H1 (cell line): ENCODE measurements at places on chromosomes 1 and 21. TPM values are rescaled to one million over a fixed set of nuclear protein-coding genes. Genes with fewer than 3 reads are reported as not detected.

GRCh38 chr1:46081206-46081605 is 51.2 kb downstream of the PIK3R3 start:
- H3K36me3 ChIP-seq: no peaks in the 10 kb centered on the region
- no peak for DNase-seq
- no peak overlapping the region for H3K27ac ChIP-seq
- no peak overlapping the region for H3K4me3 ChIP-seq
- no peaks in the 10 kb centered on the region for H3K27me3 ChIP-seq

- H3K36me3 ChIP-seq: no peaks in the 10 kb centered on the region; the same call in 1 of the 2 replicates
- no peak overlapping the region for H3K27ac ChIP-seq
- DNase-seq: no peak
Measured at GRCh38 chr21:37204580-37204979, 62.6 kb downstream of the VPS26C start.

- H3K4me1 ChIP-seq: peaks cover 10% of the 10 kb centered on the region
- no peaks in the 10 kb centered on the region for H3K36me3 ChIP-seq
- H3K27me3 ChIP-seq: no peaks in the 10 kb centered on the region
- DNase-seq: no peak
- no peak overlapping the region for H3K27ac ChIP-seq
Measured at GRCh38 chr1:180917306-180918065, 4.8 kb downstream of the KIAA1614 start.

DNA sequence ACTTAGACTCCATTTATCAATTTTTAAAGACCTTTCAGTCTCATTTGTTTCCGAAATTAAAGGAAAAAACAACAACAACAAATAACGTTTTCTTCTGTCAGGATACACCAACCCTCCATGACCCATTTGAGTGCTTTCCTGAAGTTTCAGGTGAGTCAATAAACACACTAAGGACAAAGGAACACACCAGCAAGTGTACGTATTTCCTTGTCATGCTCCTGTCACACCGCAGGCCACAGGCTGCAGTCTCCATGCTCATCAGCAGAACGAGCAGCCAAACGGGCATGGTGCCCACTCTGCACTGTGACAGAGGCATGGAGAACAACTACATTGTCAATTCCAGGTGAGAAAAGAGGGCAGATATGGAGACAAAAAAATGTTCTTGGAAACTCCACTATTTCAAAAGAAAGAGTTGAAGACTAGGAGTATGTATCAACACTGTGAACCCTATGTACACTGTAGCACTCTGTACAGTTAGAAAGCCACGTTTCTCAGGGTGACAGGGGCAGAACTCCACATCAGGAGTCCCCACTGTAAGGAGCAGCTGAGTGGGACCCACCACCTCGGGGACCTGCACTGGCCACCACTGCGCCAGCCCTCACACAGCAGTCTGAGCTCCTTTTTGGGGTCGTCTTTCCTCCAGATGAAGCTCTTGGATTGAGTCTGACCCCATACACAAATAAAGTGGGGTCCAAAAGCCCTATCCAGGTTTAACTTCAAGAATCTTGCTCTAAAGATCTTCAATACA is 2.6 kb downstream of the PTTG1IP start:
- peaks cover 19% of the 10 kb centered on the region for H3K4me1 ChIP-seq
- no peak overlapping the region for H3K27ac ChIP-seq
- no peak for DNase-seq
- H3K27me3 ChIP-seq: peaks cover 18% of the 10 kb centered on the region; the same call in 1 of the 2 replicates
- no peak overlapping the region for H3K4me3 ChIP-seq

DNA sequence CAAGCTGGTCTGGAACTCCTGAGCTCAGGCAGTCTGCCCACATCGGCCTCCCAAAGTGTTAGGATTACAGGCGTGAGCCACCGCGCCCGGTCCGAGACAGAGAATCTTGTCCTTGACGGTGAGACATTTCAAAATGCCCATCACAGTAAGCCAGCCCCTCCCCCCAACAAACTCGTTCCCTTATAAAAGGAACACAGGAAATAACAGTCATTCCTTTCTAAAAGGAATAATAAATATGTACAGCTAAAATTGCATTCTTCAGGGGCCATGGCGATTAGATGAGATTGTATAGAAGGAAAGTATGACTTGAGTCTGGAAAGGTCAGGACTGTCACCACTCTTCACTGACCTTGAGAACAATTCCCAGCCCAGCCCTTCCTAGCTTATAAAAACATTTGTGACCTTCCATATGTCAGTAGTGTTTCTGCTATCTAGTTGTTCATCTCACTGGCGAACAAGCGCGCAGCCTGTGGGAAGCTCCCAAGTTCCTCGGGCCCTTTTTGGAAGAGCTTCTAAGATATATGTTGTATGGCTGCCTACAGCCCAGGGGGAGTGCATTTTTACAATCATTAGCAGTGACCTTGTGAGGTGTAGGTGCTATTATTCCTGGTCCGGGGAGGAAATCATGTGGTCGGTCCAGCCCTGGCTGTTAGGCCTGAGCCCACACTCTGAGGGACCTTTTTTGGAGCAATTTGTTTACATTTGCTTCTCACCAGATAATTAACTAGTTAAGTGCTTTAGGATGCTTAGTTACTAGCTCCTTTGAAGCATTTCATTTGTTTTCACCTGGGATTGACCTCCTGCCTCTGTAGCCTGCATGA is 8.7 kb downstream of the SZRD1 start:
- H3K4me1 ChIP-seq: peaks cover 2% of the 10 kb centered on the region
- H3K36me3 ChIP-seq: no peaks in the 10 kb centered on the region
- H3K4me3 ChIP-seq: no peak overlapping the region
- H3K27ac ChIP-seq: no peak overlapping the region

DNA sequence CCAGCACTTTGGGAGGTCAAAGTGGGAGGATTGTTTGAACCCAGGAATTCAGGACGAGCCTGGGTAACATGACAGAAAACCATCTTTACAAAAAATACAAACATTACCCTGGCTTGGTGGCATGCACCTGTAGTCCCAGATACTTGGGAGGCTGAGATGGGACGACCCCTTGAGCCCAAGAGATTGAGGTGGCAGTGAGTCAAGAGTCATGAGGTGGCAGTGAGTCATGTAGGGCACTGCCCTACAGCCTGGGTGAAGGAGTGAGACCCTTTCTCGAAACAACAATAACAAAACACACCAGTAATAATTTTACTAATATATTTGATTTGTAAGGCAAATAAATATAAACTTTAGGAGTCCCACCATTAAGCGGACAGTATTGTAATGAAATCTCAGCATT is 1906.2 kb downstream of the NCAM2 start:
- no peaks in the 10 kb centered on the region for H3K36me3 ChIP-seq
- no peaks in the 10 kb centered on the region for H3K27me3 ChIP-seq

PODN gene
- 0.17 and 0.63 TPM in 2 replicates for polyA plus RNA-seq

XCL2 gene
- polyA plus RNA-seq: not detected in 2 replicates

SLC5A3 gene
- 2.4 and 4.0 TPM in 2 replicates for polyA plus RNA-seq

OR2L13 gene
- not detected in 2 replicates for polyA plus RNA-seq
